Prostate gland (tissue), 2 donors: ENCODE measurements at places on chromosomes 3 and 15. TPM values are rescaled to one million over a fixed set of nuclear protein-coding genes. Genes with fewer than 3 reads are reported as not detected.

DNA sequence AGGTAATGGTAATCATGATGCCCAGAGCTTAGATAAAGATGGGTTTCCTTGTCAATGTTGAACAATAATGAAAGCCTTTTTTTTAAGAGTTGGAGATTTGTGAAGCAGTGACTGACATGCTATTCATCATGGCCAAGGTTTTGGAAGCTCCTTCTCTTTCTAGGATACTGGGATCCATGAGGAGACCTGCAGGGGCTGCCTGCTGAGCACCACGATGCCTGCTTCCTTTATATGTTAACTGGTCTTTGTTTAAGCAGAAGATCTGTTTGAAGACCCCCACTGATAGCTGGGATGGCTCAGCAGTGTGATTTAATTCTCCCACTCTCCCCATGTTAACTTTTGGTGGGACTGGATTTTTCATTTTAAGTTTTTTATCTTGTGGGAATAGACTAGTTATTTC is 15.8 kb downstream of the RBP1 start:
- no peak for DNase-seq
- H3K36me3 ChIP-seq = no peaks in the 10 kb centered on the region
- no peak overlapping the region for H3K4me3 ChIP-seq
- H3K4me1 ChIP-seq = no peaks in the 10 kb centered on the region
- no peaks in the 10 kb centered on the region for H3K27me3 ChIP-seq

- no peaks in the 10 kb centered on the region for H3K36me3 ChIP-seq
- H3K4me3 ChIP-seq = no peak overlapping the region
- H3K4me1 ChIP-seq = no peaks in the 10 kb centered on the region
- H3K27me3 ChIP-seq = no peaks in the 10 kb centered on the region
- DNase-seq = no peak
These were observed 442.9 kb downstream of the ERC2 start for GRCh38 chr3:56025326-56025725.

GRCh38 chr3:30810625-30811024 is 83.8 kb downstream of the GADL1 start:
- H3K4me3 ChIP-seq = no peak overlapping the region
- no peaks in the 10 kb centered on the region for H3K4me1 ChIP-seq
- no peak for DNase-seq
- H3K27me3 ChIP-seq = no peaks in the 10 kb centered on the region
- no peaks in the 10 kb centered on the region for H3K36me3 ChIP-seq

- DNase-seq = no peak
- no peaks in the 10 kb centered on the region for H3K27me3 ChIP-seq
- H3K27ac ChIP-seq = no peak overlapping the region
- H3K4me3 ChIP-seq = no peak overlapping the region
- no peaks in the 10 kb centered on the region for H3K4me1 ChIP-seq
These were observed 18.5 kb upstream of the EPHB1 start for GRCh38 chr3:134776518-134776917.

- H3K4me3 ChIP-seq = no peak overlapping the region
- H3K27me3 ChIP-seq = no peaks in the 10 kb centered on the region
These were observed 289.0 kb downstream of the NEK10 start for GRCh38 chr3:27080258-27080525.

DNA sequence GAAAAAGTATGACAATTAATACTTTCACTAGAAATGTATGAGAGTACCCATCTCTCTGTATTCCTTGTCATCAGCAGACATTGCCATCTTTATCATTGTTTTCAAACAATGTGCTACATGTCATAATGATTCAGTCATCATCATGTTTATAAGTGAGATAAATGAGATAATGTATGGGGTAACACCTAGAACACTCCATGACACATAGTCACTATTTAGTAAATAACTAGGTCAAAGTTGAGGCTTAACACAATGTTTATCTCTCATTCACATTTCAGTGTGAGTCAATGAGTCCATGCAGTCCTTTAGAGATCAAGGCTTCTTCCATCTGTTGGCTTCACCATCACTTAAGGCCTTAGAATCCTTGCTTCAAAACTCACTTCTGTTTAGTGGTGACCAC is 70.0 kb downstream of the NLGN1 start:
- DNase-seq = no peak
- H3K27ac ChIP-seq = no peak overlapping the region
- H3K4me1 ChIP-seq = no peaks in the 10 kb centered on the region
- no peaks in the 10 kb centered on the region for H3K27me3 ChIP-seq

- no peaks in the 10 kb centered on the region for H3K36me3 ChIP-seq
- no peaks in the 10 kb centered on the region for H3K4me1 ChIP-seq
- no peaks in the 10 kb centered on the region for H3K27me3 ChIP-seq
- no peak overlapping the region for H3K4me3 ChIP-seq
- no peak overlapping the region for H3K27ac ChIP-seq
These were observed 41.5 kb downstream of the TOPBP1 start for GRCh38 chr3:133620066-133620784.

DNA sequence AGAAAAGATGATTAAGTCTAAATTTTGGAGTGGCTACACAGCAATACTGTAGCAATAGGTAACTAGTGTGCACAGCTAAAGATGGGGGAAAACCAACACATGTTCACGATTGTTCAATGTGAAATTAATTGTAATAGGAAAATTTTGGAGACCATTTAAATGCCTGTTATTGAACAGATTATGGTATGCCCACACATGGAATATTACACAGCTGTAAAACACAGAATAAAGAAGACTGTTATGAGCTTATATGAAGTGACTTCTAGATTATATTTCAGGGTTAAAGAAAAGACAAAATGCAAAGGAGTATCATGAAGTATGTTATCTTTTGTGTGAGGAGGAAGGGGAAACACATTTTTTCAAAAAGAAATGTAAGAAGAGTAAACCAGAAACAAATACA is 43.8 kb downstream of the SPINK8 start:
- H3K4me3 ChIP-seq = no peak overlapping the region
- no peak overlapping the region for H3K27ac ChIP-seq
- no peaks in the 10 kb centered on the region for H3K36me3 ChIP-seq
- H3K4me1 ChIP-seq = no peaks in the 10 kb centered on the region
- no peak for DNase-seq

DNA sequence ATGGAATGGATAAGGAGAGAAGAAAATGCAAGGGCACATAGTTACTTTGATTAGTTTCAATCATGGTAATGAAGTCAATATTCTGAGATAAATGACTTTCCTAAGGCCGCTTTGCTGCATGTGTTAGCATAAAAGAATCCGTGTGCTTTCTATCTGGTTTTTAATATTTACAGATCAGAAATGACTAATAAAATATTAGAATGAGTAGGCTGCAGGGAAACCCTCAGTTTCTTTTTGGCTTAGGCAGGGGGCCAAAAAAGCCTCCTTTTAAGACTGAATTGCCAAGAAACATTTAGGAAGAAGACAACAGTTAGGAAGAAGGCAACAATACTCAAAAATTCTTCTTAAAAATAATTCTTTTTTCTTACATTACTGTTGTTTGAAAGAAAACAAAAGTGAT is 11.6 kb downstream of the NEK11 start:
- H3K27ac ChIP-seq = no peak overlapping the region
- H3K27me3 ChIP-seq = no peaks in the 10 kb centered on the region
- H3K36me3 ChIP-seq = no peaks in the 10 kb centered on the region

GRCh38 chr15:87702270-87702669 is 554.3 kb downstream of the NTRK3 start:
- DNase-seq = no peak
- H3K27me3 ChIP-seq = peaks cover 2% of the 10 kb centered on the region
- no peak overlapping the region for H3K4me3 ChIP-seq
- H3K27ac ChIP-seq = no peak overlapping the region

DNA sequence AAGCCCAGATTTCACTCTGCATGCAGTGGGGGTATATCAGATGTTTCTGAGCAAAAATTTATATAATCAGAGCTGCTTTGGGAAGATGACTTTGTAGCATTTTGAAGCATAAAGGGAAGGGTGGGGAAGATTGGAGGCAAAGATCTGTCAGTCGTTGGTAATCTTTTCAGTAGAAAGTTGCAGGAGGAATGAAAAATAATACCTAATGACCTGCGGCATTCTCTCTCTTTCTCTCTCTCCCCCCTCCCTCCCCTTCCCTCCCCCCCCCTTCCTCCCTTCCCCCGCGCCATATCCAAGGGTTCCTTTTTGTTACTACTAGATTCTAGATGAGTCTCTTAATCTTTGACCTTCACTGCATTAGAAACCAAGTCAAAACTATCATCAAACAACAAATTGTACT is 1.5 kb upstream of the DMXL2 start:
- H3K4me3 ChIP-seq = no peak overlapping the region
- no peak for DNase-seq
- no peaks in the 10 kb centered on the region for H3K27me3 ChIP-seq

- H3K27me3 ChIP-seq = no peaks in the 10 kb centered on the region
- H3K4me3 ChIP-seq = no peak overlapping the region
- H3K27ac ChIP-seq = no peak overlapping the region
- H3K4me1 ChIP-seq = no peaks in the 10 kb centered on the region
- no peaks in the 10 kb centered on the region for H3K36me3 ChIP-seq
These were observed 12.9 kb downstream of the DZIP3 start for GRCh38 chr3:108602249-108602934.

The SIDT1 gene
- 19.9 TPM for total RNA-seq

The MYRIP gene
- 9.3 TPM for total RNA-seq

The SCAPER gene
- total RNA-seq = 19.1 TPM

The ARRDC4 gene
- 25.6 TPM for total RNA-seq
